ENCODE measurements at places on chromosomes 6 and 20.

DNA sequence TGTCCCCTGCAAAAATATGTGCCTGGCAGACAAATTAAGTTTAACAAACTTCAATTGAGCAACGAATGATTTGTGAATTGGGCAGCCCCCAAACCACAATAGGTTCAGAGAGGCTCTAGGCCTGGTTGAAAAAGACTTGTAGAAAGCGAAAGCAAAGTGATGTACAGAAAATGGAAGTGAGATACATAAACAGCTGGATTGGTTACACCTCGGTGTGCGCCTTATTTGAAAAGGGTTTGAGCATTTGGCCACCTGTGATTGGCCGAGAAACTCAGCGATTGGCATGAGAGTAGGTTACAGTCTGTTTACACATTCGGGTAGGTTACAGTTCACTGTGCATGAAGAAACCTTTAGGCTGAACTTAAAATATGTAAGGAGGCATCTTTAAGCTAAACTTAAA lies 136.9 kb downstream of the CD83 start:
- no peak overlapping the region for H3K27ac ChIP-seq
- H3K4me3 ChIP-seq, result no peak overlapping the region
- peaks cover 4% of the 10 kb centered on the region for H3K4me1 ChIP-seq
- DNase-seq, result no peak

- no peak overlapping the region for H3K27ac ChIP-seq
- H3K36me3 ChIP-seq, result no peaks in the 10 kb centered on the region
- no peaks in the 10 kb centered on the region for H3K4me1 ChIP-seq
- no peak overlapping the region for H3K4me3 ChIP-seq
These were observed 292.3 kb upstream of the EYS start for GRCh38 chr6:65999288-65999791.

DNA sequence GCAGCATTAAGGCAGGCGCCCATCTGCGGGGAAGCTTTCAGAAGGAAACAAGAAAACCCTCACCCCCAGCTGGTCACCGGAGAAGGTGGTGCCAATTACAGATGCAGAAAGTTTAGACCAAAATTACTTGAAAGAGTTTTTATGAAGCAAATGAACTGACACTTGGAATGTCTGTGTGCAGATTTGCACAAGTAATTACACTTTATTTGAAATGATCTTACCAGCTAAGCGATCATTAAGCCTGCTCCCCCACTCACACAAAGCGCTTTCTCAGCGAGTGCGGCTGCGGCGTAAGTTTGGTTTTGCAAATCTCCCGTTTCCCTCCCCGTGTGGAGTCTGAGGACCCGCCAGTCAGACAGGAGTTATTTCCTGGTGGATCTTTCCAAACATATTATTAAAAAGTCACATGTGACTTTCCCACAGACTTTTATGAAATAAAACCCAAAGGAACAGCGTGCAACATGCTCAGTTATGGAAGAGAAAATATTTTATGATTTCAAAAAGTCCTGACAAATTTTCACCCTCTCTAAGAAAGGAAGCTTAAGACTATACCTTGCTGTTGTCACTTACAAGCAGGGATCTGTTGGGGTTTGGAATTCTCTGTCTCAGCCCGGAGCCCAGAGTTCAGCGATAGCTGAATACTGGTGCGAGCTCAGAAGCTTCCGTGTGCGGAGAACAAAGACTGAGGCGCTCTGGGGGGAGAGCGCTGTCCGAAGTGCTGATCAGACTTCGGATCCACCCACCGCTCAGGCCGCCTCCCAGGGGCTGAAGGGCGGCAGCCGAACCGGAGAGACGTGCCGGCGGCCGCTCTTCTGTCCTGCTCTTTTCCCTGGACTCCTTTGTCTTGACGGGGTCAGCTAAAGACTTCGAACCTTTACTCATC lies 2.7 kb upstream of the MYT1 start:
- peaks cover 35% of the 10 kb centered on the region for H3K4me1 ChIP-seq
- peak overlapping the region; percentile 100 for H3K27ac ChIP-seq
- peaks cover 5% of the 10 kb centered on the region for H3K36me3 ChIP-seq
- peak overlapping the region; percentile 99 for H3K4me3 ChIP-seq
- peaks cover 54% of the 10 kb centered on the region for H3K27me3 ChIP-seq
- DNase-seq, result peak; percentile 75

GRCh38 chr6:99184696-99185095 lies 164.8 kb downstream of the FAXC start:
- peaks cover 6% of the 10 kb centered on the region for H3K36me3 ChIP-seq
- no peak overlapping the region for H3K4me3 ChIP-seq
- H3K4me1 ChIP-seq, result no peaks in the 10 kb centered on the region
- no peak for DNase-seq
- peaks cover 2% of the 10 kb centered on the region for H3K27me3 ChIP-seq

- DNase-seq, result peak; percentile 89
- peak overlapping the region; percentile 81 for H3K4me3 ChIP-seq
- peaks cover 21% of the 10 kb centered on the region for H3K4me1 ChIP-seq
These were observed 7.9 kb upstream of the BHLHE23 start for GRCh38 chr20:63014710-63015109.

- H3K27me3 ChIP-seq, result peaks cover 4% of the 10 kb centered on the region
- H3K4me3 ChIP-seq, result no peak overlapping the region
- no peaks in the 10 kb centered on the region for H3K4me1 ChIP-seq
- DNase-seq, result no peak
- H3K27ac ChIP-seq, result no peak overlapping the region
- H3K36me3 ChIP-seq, result no peaks in the 10 kb centered on the region
These were observed 113.7 kb downstream of the CDH26 start for GRCh38 chr20:60071965-60072364.

DNA sequence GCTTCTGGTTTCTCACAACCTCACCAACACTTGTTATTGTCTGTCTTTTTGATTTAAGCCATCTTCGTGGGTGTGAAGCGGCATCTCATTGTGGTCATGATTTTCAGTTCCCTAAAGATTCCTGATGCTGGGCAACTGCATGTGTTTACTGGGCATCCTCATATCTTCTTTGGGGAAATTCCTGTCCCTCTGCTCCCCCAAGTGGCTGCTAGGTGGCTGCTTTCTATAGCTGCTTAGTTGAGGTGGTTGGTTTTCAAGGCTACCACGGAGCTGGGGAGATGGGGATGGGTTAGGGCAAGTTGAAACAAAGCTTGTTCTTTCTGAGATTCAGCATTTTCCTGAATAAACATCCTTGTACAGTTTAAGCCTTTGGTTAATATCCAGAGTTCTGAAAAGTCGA lies 403.9 kb upstream of the SULF2 start:
- no peak for DNase-seq
- peaks cover 7% of the 10 kb centered on the region for H3K4me1 ChIP-seq
- no peak overlapping the region for H3K27ac ChIP-seq

DNA sequence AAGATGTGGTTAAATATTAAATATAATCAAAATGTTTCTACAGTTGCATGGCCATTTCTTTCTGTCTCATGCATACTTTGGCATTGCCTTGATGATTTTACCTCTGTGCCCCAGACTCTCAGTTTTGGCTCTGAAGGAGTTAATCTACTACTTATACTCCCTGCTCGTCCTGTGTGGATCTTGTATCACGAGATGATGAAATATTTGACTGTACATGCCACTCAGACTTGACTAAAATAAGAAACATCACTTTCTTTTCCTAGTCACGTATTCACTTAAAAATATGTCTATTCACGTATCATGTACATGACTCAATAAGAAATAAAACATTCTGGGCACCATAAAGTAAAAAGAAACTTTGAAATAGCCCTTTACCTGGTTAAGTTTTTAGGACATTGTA lies 397.7 kb downstream of the RFPL4B start:
- no peak for DNase-seq
- no peak overlapping the region for H3K27ac ChIP-seq
- peaks cover 2% of the 10 kb centered on the region for H3K4me1 ChIP-seq
- no peaks in the 10 kb centered on the region for H3K36me3 ChIP-seq
- H3K27me3 ChIP-seq, result no peaks in the 10 kb centered on the region

DNA sequence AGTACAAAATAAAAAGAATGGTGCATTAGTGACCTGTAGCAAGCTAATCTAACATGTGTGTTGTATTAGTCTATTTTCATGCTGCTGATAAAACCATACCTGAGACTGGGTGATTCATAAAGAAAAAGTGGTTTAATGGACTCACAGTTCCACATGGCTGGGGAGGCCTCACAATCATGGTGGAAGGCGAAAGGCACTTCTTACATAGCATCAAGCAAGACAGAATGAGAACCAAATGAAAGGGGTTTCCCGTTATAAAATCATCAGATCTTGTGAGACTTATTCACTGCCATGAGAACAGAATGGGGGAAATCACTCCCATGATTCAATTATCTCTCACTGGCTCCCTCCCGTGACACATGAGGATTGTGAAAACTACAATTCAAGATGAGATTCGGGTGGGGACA lies 45.4 kb upstream of the AIG1 start:
- DNase-seq, result no peak
- H3K4me1 ChIP-seq, result no peaks in the 10 kb centered on the region
- no peak overlapping the region for H3K27ac ChIP-seq

DNA sequence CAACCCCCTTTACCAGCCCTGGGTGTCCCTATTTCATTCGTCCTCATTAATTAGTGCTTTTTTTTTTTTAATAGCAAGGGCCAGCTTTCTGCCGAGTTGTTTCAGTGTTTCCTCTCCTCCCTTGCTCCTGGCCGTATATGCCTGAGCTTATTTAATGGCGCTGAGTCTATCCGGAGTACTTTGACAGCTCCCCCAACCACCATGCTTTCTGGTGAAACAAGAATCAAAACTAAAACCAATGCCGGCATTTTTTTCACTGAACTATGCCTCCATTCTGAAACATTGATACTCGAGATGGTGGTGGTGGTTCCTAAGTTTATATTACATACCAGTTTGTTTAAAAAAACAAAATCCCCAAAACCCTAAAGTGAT lies 1.2 kb downstream of the DCBLD1 start:
- H3K27me3 ChIP-seq, result peaks cover 11% of the 10 kb centered on the region
- H3K4me3 ChIP-seq, result peak overlapping the region; percentile 92
- H3K27ac ChIP-seq, result peak overlapping the region; percentile 80
- H3K36me3 ChIP-seq, result peaks cover 14% of the 10 kb centered on the region

- H3K4me3 ChIP-seq, result no peak overlapping the region
- DNase-seq, result no peak
- no peak overlapping the region for H3K27ac ChIP-seq
- peaks cover 2% of the 10 kb centered on the region for H3K27me3 ChIP-seq
- no peaks in the 10 kb centered on the region for H3K36me3 ChIP-seq
These were observed 11.5 kb downstream of the TAAR2 start for GRCh38 chr6:132612449-132613108.

- H3K27me3 ChIP-seq, result no peaks in the 10 kb centered on the region
- DNase-seq, result no peak
- no peaks in the 10 kb centered on the region for H3K36me3 ChIP-seq
- no peak overlapping the region for H3K4me3 ChIP-seq
These were observed 22.3 kb downstream of the PNPLA1 start for GRCh38 chr6:36292170-36292569.

DNA sequence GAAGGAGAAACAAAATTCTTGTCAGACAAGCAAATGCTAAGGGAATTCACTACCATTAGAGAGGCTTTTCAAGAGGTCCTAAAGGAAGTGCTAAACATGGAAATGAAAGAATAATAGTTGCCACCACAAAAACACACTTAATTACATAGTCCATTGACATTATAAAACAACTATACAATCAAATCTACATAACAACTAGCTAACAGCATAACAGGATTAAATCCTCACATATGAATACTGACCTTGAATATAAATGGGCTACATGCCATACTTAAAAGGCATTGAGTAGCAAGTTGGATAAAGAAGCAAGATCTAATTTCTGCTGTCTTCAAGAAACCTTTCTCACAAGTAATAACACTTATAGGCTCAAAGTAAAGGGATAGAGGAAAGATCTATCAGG lies 811.5 kb upstream of the CITED2 start:
- no peaks in the 10 kb centered on the region for H3K27me3 ChIP-seq
- DNase-seq, result no peak
- H3K4me1 ChIP-seq, result no peaks in the 10 kb centered on the region
- H3K36me3 ChIP-seq, result peaks cover 12% of the 10 kb centered on the region

DNA sequence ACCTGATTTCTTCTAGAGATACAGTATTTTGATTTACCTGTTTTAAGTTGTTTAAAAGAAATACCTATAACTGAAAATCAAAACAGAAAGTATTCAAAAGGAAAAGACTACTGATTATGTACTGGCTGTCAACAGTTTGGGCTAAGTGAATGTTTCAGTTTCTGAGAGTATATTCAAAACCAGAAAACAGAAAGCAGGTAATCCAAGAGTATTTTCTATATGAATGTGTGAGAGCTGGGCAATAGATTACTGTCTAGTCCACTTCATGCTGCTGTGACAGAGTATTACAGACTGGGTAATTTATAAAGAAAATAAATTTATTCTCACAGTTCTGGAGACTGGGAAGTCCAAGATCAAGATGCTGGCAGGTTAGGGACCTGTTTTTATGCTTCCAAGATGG lies 261.0 kb downstream of the ARHGAP18 start:
- no peaks in the 10 kb centered on the region for H3K36me3 ChIP-seq
- no peak for DNase-seq
- no peaks in the 10 kb centered on the region for H3K4me1 ChIP-seq
- H3K27ac ChIP-seq, result no peak overlapping the region
- H3K27me3 ChIP-seq, result no peaks in the 10 kb centered on the region
- no peak overlapping the region for H3K4me3 ChIP-seq

DNA sequence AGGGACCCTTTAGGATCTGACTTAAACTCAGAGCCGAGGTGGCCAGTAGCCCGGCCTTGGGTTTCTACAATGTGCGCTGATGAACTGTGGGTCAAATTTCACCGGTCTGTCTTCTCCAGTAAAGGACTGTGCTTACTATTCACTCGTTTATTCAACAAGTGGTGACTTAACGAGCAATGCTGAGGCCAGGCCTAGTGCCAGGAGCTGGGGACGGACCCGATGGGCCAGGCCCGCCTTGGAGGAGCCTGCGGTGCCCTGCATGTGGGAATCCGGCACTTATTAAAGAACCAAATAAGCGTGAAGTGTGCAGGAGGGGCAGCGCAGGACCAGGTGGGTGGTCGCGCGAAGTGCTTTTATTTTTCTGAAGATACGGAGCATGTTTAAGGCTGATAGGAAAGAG lies 24.0 kb downstream of the CTCFL start:
- no peak overlapping the region for H3K27ac ChIP-seq
- H3K4me1 ChIP-seq, result peaks cover 3% of the 10 kb centered on the region
- H3K4me3 ChIP-seq, result no peak overlapping the region
- H3K27me3 ChIP-seq, result no peaks in the 10 kb centered on the region
- H3K36me3 ChIP-seq, result no peaks in the 10 kb centered on the region

DNA sequence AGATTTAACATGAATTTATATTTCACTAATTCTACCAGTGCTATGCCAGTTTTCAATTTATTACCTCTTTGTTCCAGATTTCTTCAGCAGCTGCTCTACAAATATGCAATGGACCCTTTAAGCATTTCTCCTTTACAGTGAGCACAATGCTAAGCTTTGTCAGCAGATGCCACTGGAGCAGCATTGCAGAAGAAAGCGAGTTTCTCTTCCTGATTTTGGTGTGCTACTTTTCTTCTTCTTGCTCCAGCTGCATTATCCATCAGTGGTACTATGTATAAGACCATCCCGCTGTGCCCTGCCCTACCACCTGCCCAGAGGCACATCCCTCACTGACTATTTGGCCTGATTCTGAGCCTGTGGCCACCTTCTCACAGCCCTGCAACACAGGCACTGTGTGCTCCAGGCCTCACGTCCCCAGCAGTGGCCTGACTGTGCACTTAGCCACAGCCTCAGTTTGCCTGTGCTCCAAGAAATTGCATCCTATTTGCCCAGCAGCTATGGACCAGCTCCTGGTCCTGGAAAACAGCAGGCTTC lies 84.1 kb downstream of the TNFAIP3 start:
- DNase-seq, result no peak
- H3K36me3 ChIP-seq, result peaks cover 6% of the 10 kb centered on the region
- H3K27me3 ChIP-seq, result no peaks in the 10 kb centered on the region
- H3K27ac ChIP-seq, result no peak overlapping the region
- H3K4me3 ChIP-seq, result no peak overlapping the region
